ENCODE measurements at places on chromosomes 1 and 21.

- DNase-seq = no peak
Observed at GRCh38 chr1:119226913-119227312, 86.5 kb upstream of the WARS2 start.

GRCh38 chr1:24386241-24386640 lies 27.3 kb downstream of the STPG1 start:
- DNase-seq = no peak

- no peak for DNase-seq
Observed at GRCh38 chr1:36732015-36732356, 249.3 kb upstream of the CSF3R start.

DNA sequence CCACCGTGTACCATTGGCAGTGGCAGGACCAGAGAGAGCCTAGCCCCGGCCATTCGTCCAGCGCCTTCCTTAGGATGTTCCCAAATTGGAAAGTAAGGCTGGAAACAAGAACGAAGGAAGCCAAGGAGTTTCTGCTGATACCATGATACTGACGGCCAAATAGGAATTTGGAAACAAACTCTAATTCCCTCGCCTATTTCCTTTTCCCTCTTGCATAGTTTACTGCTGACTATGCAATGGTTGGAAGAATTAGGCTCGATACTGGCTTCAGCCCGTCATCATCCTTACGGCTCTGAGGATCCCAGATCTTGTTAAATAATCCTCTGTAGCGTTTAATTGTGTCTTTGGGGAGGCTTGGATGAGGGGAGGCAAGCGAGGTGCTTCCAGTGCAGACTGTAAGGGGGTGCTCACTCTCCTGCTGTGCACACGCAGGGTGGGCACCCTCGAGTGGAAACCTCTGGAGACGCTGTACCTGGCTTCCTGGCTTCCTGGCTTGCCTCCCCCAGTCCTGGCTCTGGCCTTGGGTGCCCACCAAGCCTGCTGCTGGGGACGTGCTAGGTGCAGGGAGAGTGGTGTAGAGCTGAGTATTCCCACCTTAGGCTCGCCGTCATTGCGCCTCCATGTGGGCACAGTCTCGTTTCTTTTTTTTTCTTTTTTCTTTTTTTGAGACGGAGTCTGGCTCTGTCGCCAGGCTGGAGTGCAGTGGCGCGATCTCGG lies 27.4 kb upstream of the CAMTA1 start:
- no peak for DNase-seq

DNA sequence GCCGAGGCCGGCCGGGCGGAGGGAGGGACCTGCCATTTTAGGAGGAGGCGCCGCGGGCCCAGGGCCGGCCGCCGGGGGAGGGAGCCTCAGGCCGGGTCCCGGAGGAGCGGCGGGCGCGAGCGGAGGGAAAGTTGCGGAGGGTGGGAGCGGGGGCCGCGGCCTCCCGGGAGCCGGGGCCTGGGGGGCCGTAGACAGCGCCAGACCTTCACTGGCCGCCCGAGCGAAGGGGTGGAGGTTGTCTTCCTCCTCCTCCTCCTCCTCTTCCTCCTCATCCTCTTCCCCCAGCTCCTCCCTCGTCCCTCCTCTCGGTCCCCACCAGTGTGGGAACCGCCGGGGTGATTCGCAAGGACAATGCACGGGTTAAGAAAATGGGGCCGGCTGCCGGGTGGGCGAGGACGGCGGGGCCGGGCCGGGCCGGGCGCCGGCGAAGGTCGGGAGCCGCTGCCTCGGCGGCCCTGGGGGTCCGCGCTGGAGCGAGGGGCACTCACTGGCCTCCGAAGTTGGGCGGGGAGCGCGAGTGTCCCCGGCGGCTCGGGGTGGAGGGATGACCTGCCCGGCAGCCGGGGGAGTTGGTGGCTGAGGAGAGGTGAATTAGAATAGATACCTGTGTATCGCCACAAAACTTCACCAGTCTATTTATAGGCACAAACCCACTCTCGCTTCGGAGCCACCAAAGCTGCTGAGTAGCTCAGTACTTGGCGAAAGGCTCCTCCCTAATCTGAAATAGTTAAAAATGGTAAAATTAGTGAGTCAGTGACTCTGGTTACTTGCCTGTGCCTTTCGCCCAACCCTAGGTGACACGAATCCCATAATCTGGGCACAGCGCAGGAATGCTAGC lies 1.3 kb downstream of the DYRK1A start:
- DNase-seq = no peak

GRCh38 chr1:148296511-148296910 lies 144.4 kb upstream of the NBPF11 start:
- no peak for DNase-seq

GRCh38 chr1:34889705-34890104 lies 30.2 kb upstream of the SMIM12 start:
- no peak for DNase-seq

GRCh38 chr1:209769171-209769904 lies 13.5 kb downstream of the TRAF3IP3 start:
- DNase-seq = peak; percentile 61

GRCh38 chr21:34894401-34894800 lies 154.7 kb downstream of the RUNX1 start:
- no peak for DNase-seq

DNA sequence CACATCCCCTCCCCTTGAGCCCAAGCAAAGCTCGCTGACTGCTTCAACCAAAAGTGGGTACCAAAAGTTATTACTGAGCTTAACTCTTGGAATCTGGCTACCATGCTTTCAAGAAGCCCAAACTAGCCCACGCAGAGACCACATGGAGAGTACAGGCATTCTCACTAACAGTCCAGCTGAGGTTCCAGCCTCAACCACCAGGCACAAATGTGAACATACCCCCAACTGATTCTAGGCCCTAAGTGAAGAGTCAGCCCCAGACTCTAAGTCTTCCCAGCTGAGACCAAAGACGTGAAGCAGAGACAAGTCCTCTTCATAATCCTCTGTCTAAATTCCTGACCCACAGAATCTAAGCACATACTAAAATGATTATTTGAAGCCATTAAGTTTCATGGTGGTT lies 36.8 kb downstream of the EVI5 start:
- no peak for DNase-seq

- no peak for DNase-seq
Observed at GRCh38 chr21:18155508-18156193, 89.0 kb upstream of the CHODL start.

DNA sequence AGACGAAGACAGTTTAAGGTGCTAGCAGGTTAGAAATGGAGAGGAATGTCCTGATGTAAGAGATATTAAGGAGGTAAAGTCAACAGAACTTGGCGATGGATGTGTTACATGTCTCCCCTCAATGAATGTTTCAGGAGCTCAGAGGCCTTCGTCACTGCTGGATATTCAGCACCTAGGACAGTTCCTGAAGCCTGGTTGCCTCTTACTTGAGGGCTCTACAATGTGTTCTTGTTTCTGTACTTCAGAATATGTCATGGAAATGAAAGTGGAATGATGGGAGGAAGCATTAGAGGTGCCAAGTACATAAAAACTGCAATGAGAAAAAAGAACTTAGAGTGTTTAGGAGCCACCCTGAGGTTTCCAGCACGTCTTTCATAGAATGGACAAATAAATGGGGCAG lies 17.7 kb downstream of the TNR start:
- no peak for DNase-seq

DNA sequence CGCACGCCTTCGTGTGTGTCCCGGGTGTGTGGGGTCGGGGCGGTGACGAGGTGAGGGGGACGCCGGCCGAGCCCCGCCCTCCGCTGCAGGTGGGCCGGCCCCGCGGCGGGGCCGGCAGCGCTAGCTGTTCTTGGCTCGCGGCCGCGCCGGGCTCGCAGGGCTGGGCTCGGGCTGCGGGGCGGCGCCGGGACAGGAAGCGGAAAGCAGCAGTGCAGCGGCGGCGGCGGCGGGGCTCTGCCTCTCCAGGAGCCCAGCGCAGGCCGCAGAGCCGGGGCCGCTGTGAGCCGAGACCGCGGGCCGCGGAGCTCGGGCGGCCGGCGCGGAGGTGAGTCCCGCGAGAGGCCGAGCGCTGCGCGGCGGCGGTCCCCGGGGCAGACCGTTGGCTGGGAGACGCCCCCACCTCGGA lies at the start of gene VANGL1:
TSS of gene VANGL1 (plus strand) at position 209 of the 406 bp plus-strand sequence. CDS start 9,444 bp downstream, outside the sequence.
- DNase-seq = peak; percentile 33

- DNase-seq = no peak
Observed at GRCh38 chr1:228416217-228416933, at the start of gene TRIM17. TRIM17 (minus strand) TSS chr1:228416861; CDS start chr1:228415072, 1,789 bp downstream.

GRCh38 chr1:108152782-108153222 lies 47.3 kb downstream of the SLC25A24 start:
- no peak for DNase-seq

DNA sequence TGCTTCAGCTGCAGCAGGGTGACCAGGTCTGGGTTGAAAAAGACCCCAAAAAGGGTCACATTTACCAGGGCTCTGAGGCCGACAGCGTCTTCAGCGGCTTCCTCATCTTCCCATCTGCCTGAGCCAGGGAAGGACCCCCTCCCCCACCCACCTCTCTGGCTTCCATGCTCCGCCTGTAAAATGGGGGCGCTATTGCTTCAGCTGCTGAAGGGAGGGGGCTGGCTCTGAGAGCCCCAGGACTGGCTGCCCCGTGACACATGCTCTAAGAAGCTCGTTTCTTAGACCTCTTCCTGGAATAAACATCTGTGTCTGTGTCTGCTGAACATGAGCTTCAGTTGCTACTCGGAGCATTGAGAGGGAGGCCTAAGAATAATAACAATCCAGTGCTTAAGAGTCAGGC lies 2.9 kb downstream of the C1QA start:
- DNase-seq = no peak
